ENCODE measurements at places on chromosomes 4 and X.

DNA sequence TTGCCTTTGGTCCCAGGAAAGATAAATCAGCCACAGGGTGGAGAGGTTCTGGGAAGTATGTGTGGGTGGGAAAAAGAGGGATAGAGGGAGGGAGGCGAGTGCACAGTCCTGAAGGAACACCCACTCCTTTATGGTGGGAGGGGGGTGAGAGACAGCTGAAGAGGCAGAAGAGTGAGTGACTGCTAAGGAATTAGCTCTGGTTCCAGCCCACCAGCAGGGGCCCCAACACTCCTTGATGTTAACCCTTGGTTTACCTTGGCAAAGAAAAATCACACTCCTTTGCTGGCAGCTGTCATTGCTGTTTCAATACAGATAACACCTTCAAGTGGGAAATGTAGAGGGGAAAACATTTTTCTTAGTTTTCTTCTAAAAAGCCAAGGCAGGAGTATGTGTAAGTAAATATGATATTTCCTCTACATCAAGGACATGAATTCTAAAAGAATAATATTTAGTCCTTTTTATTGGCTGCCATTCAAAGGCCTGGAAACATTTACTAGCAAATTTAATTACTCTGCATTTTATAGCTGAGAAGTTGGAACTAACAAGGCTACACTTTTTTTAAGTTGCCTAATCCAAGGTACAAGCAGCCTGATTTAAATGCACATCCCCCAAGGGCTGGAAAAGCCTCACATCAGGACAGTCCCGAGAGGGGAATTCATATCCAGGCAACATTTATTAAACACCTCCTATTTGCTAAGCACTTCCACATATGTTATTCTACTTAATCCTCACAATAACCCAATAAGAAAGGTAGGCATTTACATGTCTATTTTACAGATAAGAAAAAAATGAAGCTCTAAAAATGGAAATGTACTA is 81.7 kb downstream of the HS6ST2 start:
- no peak for DNase-seq

GRCh38 chr4:35106091-35106734 is 1138.1 kb downstream of the ARAP2 start:
- DNase-seq = no peak

DNA sequence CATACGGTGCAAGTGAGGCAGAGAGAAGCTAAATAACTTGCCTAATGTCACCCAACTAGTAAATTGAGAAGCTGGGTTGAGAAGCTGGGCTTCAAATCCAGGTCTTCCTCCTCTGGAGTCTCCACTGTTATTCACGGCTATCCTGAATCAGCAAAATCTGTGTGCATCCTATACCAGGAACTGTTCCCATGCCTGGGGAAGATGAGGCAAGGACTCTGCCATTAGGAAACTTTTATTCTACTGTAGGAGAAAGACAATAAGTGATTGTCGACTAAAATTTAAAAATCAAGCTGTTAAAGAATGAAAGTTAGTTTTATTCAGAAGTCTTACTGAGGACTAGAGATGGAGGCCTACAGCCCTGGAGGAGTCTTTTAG is 872 bp upstream of the TEC start:
- DNase-seq = no peak

- DNase-seq = no peak
Measured at GRCh38 chr4:52904421-52904820, 42.3 kb downstream of the RASL11B start.
